ENCODE measurements at places on chromosomes 1 and 21.

GRCh38 chr1:232901255-232901654, 49.2 kb upstream of the NTPCR start:
- DNase-seq: no peak

DNA sequence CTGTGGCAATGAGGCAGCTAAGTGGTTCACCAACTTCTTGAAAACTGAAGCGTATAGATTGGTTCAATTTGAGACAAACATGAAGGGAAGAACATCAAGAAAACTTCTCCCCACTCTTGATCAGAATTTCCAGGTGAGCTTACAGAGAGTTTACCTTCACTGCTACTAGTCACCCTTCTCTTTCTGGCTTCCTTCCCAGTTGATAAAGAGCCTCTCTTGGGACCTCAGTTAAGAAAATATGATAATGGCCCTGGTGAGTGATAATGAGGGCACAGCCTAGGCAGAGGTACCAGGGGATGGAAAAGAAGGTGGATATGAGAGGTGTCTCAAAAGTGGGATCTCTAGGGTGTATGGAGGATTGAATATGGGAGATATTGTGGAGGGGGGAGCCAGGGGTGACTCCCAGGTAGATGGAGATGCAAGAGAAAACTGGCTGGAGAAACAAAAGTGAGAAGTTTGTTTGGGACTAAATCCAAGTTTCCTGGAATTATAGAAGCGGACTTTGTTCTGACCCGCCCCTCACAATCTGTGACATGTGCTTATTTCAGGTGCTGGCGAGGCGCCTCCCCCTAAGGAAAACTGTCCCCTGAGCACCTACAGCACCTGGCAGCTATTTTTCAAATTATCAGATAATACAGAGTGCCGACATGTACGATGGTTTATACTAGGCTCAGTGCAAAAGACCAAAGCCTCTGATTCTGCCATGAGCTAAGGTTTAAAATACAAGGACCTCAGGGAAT, 13.7 kb downstream of the MTARC2 start:
- no peak for DNase-seq

GRCh38 chr1:28104866-28105467, 16.6 kb upstream of the EYA3 start:
- DNase-seq: peak; percentile 49

- DNase-seq: peak; percentile 83
These were observed 103.3 kb downstream of the RABGAP1L start for GRCh38 chr1:174262349-174263241.

DNA sequence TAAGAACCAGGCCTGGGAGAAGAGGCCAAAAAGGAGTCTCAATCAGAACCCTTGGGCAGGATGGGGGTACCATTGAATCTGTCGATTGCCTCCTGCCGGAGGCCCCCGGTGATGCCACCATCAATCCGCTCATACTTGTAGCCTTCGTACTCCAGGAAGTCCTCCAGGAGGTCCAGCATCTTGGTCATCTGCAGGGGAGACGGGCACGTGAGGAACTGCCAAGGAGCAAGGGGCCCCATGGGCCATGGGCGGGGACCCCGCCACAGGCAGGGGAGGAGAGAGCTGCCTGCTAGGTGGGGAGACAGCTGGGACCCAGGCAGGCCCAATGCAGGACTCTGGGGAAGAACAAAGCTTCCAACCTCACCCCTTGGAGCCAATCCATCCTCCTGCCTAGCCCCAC, 48.6 kb downstream of the CHD5 start:
- DNase-seq: no peak

GRCh38 chr1:1616045-1616790, 918 bp downstream of the MIB2 start:
- peak; percentile 62 for DNase-seq

- no peak for DNase-seq
These were observed 25.5 kb downstream of the MAN1A2 start for GRCh38 chr1:117392771-117393170.

- no peak for DNase-seq
These were observed 14.0 kb downstream of the NR5A2 start for GRCh38 chr1:200041337-200042118.

DNA sequence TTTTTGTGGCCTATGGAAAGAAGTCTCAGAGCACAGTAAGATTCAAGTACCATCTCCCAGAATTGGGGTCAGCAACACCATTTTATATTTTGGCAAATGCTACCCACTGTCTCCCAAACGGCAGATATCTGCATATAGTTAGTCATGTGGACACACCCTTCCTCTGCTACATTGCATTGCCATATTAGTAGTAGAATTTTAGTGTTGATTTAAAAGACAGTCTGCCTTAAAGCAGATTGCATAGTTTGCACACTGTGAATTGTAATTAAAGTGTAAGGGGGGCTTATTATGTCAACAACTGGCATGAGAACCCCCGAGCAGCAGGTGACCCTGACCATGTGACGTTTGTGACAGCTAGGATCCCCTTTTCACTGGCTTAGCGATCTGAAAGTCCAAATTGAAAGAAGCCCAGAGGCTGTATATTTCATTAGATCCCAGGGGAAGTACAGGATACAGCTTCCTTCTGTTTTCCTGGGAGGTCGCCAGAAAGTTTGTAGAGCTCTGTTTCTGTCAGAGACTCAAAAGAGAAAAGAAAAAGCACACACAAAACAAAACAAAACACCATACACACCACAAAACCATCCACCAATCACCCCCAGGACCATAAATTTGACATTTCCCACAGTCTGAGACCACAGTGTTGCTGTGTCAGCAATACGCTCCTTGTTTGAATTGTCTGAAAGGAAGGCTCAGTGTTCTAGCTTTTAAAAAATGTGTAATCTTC, 172.4 kb downstream of the NFIA start:
- no peak for DNase-seq

DNA sequence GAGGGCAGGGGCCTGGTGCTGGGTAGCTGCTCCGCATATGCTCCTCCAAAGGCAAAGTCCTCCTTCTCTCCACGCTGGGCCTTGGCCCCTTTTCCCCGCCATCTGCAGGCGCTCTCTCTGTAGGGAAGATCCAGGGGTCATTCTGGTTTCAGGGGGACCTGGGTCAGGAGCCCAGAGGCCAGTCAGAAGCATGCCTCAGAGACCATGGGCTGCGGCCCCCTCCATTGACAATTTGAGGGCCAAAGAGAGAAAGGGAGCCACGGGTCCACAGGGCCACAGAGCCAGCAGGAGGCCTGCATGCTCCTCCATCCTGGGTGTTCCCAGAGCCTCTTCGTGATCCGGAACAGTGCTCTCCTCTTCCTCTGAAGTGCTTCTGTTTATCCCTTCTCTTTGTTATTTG, 2.1 kb upstream of the CLDN19 start:
- no peak for DNase-seq

- DNase-seq: no peak
These were observed 1.9 kb downstream of the ZBTB48 start for GRCh38 chr1:6581561-6582305.

GRCh38 chr1:115088115-115088778, 1.1 kb downstream of the TSPAN2 start:
- DNase-seq: no peak

DNA sequence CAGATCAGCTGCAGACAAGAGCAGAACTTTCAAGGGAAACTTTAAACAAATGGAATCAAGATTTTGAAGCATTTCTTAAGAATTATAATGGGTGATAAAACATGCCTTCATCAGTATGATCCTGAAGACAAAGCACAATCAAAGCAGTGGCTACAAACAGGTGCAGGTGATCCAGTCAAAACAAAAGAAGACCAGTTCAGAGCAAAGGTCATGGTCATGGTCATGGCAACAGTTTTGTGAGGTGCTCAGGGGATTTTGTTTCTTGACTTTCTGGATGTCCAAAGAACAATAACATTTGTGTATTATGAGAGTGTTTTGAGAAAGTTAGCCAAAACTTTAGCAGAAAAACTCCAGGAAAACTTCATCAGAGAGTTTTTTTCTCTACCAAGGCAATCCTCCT, 681.7 kb upstream of the PTBP2 start:
- no peak for DNase-seq

- DNase-seq: no peak
These were observed 160.3 kb downstream of the ETS2 start for GRCh38 chr21:38965910-38966504.

- DNase-seq: no peak
These were observed 70.1 kb upstream of the NRIP1 start for GRCh38 chr21:15134701-15135470.

- no peak for DNase-seq
These were observed 3.1 kb upstream of the OR10J1 start for GRCh38 chr1:159436469-159436868.

DNA sequence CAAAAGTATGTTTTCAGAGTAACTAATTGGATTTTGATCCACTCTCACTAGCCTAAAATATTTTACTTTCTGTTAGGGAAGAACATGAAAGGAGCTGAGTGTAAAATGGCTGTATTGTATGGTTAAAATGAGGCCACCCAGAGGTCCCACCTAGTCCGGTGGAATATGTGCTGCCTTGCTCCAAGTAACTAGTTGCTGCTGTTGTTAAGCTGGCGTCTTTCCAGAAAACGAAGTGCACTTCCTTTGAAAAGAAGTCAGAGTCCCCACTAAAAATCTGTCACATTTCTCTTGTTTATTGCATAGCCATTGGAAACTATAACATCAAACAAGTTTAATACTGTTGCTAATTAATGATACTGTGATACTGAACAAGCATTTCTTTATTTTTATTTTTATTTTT, 3.2 kb downstream of the SLC25A33 start:
- DNase-seq: no peak

DNA sequence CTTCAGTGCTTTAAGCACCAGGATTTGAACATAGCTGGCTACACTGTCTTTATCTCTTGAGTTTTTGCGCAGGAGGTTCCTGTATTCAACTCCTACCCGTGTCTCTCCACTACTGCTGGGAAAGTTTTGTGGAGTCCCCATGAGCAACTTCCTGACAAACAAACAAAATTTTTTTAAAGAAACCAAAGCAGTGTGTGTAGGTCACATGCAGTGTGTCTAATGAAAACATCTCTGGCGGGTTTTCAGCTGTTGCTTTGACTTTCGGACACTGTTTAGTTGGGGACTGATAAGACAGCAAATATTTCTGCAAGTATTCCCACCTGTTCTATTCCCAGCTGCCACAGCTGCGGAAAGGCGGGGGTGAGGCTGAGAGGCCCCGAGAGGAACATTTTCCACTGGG, 2.0 kb downstream of the PSEN2 start:
- DNase-seq: no peak

- DNase-seq: no peak
These were observed 26.1 kb upstream of the LYPLAL1 start for GRCh38 chr1:219147571-219148019.

GRCh38 chr1:67869233-67869632, 36.0 kb upstream of the GNG12 start:
- DNase-seq: no peak

DNA sequence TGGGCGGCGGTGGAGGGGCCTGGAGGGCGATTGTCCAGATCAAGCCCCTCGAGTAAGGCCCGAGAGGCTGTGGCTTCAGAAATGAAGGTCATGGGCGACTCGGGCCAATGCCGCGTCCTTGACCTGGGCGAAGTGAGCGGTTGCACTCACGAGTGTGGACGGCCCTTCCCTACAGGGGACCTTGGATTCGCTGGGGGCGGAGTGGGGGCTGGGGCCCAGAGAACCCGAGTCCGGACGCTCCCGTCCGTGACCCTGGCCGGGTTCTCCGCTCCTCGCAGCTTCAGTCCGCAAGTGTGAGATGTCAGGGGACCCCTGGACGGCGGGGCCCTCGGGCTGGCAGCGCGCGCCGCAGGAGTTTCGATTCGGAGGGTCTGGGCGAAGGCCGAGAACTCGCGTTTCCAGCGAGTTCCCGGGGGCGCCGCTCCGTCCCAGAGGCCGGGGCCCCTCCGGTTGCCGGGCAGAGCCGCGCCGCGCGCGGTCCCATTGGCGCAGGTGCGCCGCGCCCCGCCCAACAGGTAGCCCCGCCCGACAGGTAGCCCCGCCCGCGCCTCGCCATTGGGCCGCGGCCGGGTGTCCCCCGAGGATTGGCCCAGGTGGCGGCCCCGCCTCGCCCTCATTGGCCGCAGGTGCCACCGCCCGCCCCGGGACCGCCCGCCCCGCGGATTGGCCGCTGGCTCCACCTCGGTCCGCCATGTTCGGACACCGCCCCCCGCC, at the start of gene PRKCZ:
Gene PRKCZ, plus strand, starts transcription at position 694 of the 714 bp plus-strand sequence. CDS start 220 bp downstream, outside the sequence.
- no peak for DNase-seq

DNA sequence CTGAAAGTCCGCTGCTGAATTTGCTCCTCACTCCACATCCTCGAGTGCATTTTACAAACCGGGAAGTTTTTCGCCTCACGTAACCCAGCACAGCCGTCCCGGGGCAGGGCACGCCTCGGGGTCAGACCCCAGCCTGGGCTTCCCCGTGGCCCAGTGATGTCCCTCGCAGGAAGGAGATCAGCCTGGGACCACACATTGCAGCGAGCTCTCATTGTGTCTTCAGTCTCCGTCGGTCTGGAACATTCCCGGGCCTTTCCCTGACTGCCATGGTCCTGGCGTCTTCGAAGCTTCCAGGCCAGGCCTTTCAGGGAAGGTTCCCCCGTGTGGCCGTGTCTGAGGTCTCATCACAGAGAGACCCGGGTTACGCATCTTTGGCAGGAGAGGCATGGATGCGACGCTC, 43.5 kb downstream of the MORN1 start:
- DNase-seq: no peak

DNA sequence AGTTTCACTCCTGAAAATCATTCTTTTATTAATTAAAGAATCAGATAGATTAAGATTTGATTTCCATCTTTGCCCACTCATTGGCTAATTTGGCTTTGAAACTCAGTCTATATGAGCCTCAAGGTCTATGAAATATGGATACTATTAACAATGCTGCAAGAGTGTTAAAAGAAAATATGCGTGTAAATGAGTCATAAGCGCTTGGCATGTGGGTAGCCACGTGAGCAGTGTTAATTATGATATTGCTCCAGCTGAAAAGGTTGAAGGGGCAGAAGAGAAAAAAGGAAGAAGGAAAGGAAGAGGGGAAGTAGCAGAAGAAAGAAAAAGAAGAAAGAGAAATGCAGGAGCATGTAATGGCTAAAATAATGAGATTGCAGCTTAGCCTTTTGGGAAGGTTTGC, 151.4 kb downstream of the CHRM3 start:
- no peak for DNase-seq

DNA sequence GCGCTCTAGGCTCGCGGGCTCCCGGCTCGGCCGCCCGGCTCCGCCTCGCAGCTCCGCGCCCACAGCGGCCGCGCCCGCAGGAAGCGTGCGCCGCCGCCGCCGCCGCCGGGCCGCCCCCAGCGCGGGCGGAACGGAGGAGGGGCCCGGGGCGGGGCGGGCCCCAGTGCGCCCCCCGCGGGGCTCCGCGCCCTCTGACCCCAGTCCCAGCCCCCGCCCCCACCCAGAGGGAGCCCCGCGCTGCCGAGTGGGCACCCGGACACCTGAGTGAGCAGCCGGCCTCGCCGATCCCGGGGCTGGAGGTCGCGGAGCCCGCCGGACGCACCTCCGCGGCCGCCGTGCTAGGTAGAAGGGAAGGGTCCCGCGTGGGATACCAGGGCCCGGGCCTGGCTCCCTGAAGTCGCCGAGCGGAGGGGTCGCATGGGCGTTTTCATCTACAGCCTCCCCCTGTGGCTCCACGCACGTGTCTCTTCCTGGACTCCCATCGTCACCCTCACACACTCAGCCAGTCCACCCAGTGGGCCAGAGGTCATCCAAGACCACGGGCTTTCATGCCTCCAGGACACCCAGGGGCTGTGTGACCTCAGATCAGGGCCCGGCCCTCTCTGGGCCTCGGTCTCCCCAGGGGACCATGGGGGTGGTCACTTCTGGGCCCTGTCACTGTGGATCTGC, at the start of gene SDC3:
Gene SDC3, minus strand, starts transcription at position 63 of the 669 bp plus-strand sequence. CDS start 172 bp downstream, outside the sequence.
- DNase-seq: no peak

- no peak for DNase-seq
These were observed 69.5 kb downstream of the LUZP1 start for GRCh38 chr1:23099171-23099536.

GRCh38 chr1:184433956-184434502, 47.2 kb downstream of the C1orf21 start:
- no peak for DNase-seq

Data from Karpas-422 (cell line).